ENCODE measurements at places on chromosomes 5 and 9.
A peak's percentile ranks its signal among the peaks of the same experiment; 100 is the strongest.

GRCh38 chr9:8600914-8601680, 801.5 kb upstream of the DMAC1 start:
- DNase-seq, result no peak

DNA sequence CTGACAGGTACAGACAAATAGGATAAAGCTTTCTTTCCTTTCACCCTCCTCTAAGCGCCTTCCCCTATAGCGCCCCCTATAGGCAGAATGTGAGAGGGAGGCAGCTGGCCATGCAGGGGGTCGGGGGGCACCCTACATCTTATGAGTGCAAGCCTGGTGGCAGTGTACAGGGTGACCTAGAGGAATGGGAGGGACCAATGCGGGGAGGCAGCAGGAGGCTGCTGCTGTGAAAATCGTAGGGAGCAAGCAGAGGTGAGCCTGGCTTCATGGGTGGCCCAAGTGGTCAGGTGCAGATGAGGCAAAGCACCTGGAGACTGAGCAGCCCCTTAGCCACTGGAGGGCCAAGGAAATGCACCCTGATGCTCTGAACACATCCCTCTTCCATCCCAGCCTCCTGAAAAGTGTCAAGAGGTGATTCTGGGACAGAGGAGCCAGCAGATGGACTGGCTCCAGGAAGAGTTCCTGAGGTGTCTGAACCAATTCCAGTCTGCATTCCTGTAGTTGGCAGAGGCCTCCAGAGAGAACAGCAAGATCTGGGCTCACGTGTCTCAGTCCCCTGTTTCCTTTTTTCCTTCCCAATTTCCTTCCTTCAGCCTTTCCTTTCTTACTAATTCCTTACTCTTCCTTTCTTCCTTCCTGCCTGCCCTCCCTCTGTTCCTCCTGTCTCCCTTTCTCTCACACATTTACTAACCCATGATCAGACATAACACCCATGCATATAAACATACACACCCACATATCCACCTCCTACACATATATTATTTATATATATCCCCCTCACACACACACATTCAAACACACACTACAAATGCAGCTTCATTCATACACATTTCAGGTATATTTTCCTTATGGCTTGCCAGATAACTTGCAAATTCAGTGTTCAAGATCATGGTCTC, 32.8 kb upstream of the GALNT10 start:
- DNase-seq, result peak; percentile 25

DNA sequence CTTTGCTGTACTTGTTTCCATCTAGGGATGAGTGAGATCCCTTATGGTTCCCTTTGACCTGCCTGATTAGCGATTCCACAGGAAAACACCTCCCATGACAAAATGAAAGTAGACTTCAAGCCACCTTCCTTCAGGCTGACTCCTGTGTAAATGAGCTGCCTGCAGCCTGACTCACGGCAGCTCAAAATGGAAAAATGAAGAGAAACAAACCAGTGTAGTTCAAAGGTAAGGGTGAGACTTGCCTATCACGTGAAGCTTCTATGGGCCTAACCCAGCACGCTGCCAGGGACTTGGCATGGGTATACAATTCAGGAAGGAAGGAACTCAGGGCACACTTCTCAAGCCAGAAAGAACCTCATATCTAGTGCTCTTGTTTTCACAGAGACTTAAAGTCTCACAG, 110.1 kb upstream of the LRRTM2 start:
- no peak for DNase-seq

DNA sequence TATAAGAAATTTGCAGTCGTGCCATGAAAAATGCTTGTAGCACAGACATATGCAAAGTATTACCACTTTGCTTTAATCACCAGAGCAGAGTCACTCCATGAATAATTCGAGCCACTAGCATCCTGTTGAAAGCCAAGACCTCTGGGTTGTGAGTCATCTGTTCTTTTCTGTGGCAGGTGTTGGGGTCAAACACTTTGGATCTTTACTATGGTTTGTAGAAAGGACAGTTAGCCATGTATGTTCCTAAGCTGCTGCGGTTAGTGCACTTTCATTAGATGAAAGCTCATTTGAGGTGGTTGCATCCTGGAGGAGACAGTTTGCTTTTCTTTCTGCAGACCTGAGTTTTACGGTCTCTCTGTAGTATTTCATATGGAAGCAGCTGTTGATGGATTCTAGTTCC, 223.7 kb downstream of the DMRT2 start:
- DNase-seq, result no peak

DNA sequence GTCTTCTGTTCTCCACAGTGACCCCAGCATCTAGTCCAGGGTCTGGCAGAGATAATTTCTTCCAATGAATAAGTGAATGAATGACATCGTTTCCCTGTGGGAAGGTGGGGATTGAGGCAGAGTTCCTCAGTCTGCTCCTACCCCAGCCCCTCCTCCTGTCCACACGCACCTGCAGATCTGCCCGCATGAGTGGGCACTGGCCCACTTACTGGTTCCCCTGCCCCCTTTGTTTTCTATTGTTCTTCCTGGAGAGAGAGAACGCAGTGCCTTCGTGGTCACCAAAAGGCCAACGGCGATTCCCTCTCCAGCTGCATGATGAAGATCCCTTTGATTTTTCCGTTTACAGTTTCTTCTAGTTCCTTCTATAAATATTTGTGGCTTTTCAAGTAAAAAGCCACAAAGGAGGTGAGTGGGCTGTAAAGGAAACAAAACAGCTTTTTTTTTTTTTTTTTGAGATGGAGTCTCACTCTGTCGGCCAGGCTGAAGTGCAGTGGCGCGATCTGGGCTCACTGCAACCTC, 5.8 kb upstream of the FPGS start:
- no peak for DNase-seq

- no peak for DNase-seq
Measured at GRCh38 chr5:76782444-76782843, 36.4 kb upstream of the F2RL1 start.

DNA sequence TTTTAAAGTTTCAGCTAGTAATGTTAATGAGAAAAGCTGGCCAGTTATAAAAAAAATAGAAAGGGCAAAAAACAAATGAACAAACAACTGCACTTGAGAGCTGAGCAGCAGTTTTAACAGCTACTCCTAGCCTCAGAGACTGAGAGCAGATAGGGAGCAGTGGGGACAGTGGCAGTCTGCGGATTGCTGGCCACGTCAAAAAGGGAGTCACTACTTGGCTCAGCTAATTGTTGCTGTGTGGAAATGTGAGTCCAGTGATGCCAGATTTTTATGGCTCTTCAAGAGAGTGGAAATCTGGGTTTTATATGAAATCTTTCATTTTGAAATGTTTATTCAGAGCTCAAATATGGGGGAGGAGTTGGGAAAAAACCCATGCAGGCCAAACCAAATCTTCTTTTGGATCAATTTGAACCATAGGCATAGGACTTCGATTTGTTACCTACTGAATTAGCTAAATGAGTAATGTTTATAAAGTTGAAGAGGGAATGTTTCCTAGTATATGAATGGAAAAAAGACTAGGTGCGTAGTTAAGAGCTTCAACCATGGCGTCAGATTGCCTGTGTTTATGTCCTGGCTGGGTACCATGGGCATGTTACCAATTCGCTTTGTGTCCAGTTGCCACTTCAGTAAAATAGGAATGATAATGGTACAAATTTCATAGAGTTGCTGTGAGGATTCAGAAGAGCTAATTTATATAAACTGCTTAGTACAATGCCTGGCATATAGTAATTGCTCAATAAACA, 102.1 kb downstream of the PAM start:
- DNase-seq, result no peak

DNA sequence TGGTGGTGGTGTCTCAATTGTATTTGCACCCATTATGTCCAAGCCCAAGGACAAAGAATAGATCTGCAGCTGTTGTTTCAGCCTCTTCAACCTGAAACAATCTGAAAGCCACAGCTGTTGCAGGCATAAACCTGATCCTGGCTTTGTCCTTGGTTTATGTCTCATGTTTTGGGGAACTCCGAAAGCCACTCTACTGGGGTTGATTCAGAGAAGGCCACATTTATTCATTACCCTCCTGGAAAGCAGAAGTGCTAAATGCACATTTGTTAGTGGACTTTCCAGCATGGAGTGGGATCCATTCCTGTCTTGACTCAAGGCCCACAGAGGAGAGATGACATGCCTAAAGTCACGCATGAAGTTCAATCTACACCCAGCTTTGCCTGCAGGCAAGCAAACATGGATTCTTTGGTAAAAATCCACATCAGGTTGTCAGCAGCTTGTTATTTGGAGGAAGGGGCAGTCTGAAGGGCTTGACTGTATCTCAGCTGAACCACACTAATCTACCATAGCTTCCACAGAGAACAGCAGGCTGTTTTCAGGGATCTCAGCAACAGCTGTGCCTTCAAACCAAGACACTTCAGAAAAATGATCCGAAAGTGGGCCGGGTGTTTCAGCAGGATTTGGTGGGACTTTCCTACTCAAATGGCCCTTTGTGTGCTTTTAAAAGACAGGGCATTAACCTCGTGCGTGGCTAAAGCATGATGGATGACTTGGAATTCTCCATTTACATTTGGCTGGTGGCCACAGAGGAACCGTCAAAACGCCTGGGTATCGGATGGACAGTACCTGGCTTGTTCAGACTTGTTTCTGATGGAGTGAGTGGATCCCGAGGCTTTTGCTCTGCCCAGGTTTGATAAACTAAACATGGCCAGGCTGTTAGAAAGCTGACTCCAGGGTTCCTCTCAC, 36.2 kb upstream of the ADAM19 start:
- DNase-seq, result no peak

DNA sequence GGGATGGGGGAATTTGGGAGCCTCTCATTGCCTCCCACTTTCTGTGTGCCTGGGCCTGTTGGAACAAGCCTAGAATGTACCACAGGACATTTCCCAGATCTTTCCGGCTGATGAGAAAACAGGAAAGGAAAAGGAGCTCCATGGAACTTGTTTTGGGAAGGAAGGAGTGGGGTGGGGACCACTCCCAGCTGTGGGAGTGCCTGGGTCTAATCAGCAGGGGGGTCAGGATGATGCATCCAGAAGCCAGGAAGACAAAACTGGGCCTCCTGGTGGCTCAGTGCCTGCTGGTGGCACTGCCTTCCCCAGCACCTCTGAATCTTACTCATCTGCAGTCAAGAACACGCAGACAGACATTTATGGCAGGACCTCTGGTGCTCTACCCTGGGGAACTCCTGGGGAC, 2.8 kb downstream of the SMIM33 start:
- DNase-seq, result no peak

DNA sequence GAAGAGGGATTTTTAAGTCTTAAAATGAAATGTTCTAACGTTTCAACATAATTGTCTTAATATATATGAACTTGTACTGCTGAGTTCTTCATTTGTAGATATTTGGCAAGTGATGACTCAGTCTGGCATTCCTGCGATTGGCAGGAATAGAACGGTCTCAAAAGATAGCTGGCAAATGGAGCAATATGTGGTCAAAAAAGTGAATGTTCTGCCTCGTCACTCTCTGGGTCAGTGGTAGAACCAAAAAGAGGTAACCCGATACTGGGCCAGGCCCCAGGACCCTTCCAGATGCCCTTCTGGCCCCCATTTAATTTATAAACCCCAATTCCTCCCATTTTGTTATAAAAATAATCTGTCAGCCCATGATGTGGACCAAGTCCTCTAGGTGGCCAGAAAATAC, 39.2 kb downstream of the ZNF366 start:
- DNase-seq, result no peak

DNA sequence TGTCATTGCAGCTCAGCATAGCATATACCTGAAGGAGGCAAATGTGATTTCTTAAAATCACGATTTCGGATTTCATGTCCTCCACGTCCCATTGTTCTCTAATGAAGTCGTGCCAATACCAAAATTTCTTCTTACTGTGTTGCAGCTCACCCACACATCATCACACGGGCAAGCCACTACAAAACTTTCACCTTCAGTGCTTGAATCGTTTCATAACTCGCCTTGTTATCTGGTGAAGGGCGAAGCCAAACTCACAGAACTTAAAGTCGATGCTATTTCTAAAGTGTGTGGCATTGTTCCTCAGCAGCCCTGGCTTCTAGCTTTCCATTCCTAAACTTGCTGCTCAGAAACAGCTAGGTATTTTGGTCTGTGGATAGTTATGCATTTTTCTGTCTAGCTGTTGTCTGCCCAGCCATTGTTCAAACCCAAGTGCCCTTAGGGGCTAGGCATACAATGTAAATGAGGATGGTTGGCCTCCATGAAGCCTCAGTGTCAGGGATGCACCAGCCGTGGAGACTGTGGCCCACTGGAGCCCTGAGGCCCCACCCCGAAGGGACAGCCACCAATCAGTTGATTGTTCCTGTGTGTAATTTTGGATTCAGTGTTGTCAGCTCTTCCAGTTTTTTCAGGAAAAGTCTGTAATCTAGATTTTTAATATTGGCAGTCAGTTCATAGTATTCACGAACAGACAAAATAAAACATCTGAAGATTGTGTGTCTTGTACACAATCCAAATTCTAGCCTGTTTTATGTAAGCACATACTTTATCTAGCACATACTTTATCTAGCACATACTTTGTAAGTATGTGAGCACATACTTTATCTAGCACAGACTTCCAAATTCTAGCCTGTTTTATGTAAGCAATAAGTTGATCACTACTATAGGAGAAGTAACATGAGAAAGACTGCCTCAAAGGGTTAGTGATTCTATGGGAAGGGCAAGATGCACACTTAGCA, 112.8 kb downstream of the DAPK1 start:
- DNase-seq, result no peak

- DNase-seq, result no peak
Measured at GRCh38 chr9:27337833-27338526, 41.0 kb upstream of the EQTN start.

DNA sequence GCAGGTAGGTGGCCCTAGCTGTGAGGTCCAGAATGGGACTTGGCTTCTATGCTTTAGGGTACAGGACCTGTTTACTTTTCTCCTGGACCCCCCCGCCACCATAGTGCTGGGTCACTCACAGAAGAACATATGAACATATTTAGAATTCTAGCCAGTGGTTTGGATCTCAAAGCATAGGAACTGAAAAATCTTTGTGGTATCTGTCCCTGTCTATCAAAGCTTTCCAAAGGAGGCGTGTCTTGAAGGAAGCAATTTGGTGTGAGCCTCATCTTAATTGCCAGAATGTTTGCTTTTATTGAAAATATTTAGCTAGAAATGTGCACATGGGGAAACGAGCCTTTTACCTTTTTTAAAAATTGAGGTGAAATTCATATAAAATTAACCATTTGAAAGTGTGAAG, 6.2 kb downstream of the PHF2 start:
- no peak for DNase-seq

DNA sequence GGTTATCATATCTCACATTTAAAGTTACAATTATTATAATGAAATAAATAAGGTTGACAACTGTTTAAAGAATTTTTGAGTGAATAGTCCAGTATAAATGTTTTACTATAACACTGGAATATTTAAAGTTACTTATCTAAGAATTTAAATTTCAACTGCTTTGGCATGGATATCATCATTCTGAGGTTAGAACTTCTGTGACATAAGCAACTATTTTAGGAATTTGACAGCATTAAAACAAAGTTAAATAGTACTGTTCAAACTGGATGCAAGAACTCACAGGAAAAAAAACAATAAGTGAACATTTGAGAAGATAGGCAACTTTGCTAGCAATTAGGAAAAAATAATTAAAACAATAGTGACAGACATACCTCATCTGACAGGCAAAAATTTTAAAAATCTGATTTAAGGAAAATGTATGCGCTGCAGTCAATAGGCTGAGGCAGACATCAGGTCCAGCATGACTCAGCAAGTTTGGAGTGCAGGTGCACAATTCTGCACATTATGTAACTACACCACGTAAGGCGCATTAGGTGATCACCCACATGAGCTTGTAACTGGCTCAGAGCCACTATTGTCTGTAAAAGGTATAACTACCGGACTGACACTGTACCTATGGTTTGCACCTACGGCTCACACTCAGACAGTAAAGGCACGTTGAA, 180.6 kb downstream of the PDE4D start:
- no peak for DNase-seq
